ENCODE measurements at places on chromosomes 5 and 9.
A peak's percentile ranks its signal among the peaks of the same experiment; 100 is the strongest.

GRCh38 chr9:104923740-104924139 lies 4.2 kb downstream of the ABCA1 start:
- DNase-seq = no peak

DNA sequence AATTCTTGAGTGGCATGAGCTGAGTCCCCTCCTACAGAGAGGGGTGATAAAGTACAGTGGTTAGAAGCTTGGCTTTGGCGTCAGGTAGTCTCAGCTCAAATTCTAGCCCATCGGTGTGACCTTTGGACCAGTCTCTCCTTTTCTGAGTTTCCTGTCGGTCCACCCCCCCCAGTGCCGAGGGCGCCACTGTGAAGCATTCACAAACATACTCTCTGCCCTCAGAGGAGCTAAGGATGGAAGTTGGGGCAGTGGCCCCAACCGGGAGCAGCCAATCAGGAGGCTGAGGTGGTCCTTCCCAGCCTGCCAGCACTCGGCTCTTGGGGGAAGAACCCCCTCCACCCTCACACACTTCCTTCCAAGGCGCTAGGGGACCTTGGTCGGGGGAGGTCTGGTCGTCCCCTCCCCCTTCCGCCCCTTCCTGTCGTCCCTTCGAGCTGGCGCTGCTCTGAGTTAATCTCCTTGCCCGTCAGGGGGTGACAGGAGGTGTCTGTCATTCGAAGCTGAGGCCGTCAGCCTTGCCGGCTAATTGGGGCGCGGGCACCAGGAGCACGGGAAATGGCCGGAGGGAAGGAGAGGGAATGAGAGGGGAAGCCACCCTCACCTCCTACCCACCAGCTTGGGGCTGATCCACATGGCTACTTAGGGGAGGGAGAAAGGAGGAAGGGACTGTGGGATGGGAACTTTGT lies 53.0 kb downstream of the CXXC5 start:
- DNase-seq = no peak

GRCh38 chr5:108074626-108075025 lies 307.3 kb downstream of the FBXL17 start:
- DNase-seq = no peak

DNA sequence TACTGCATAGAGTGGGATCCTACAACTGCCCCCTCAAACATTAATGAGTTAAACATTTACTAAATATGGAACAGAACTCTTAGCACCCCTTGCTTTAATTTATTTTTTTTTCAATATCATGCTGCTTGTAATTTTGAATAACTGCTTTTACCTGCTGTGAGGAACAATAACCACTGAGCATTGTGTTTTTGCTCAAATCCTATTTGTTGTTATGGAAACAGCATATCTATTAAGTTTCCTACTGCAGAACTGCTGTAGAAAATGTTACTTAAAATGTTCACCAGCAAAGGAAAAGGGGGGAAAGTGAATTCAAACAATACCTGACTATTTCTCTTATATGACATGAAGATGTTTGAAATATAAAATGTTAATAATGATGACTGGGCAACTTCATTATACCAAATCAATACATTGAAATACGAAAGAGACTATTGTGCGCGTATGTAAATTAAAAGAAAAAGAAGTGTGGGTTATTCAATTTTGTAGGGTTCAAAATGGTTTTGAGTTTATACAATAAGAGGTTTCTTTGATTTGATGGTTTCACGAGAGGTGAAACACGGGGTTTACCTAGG lies 1043.8 kb upstream of the NUDT12 start:
- no peak for DNase-seq

DNA sequence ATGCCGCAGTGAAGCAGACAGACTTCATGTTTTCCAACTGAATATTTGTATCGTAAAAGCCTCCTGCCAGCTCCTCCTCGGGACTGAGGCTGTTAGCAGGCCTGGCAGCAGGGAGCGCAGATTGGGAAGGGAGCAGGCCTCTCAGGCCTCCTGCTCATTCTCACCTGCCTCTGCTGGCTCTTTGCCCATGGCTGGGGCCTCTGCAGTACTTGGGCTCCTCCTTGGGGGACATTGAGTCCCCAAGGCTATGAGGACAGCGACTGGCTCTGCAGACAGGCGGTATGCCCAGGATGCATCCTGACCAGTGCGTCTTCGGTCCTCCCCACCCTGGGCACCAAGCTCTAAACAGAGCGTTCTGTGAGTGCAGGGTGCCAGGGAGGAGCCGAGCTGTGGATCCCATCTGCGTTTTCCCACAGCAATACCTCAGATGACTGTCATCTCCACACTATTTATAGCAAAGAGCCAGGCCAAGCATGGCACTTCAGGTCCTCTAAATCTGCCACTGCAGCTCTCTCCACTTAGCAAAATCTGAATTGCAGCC lies 38.7 kb downstream of the TSTD2 start:
- peak; percentile 19 for DNase-seq

DNA sequence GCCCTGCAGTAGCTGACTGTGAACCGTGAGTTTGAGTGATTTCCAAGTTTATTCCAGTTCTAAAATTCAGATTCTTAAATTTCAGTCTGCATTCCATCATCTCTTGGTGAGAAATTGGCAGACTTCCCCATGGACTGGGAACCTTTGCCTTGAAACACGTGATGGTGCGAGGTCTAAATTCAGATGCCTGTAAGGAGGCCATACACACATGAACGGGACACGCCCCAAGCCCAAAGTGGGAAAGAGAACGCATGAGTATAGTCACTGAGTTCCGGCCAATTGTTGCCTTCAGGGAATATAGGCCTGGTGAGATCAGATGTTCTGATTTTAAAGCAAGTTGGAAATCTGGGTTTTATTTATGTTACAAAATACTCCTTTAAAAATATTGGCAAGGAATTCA lies 1084.4 kb upstream of the WWC1 start:
- no peak for DNase-seq

- DNase-seq = no peak
Observed at GRCh38 chr5:165227515-165227914, 1722.1 kb downstream of the MAT2B start.

GRCh38 chr5:59128646-59129290 lies 545.9 kb downstream of the RAB3C start:
- DNase-seq = no peak

DNA sequence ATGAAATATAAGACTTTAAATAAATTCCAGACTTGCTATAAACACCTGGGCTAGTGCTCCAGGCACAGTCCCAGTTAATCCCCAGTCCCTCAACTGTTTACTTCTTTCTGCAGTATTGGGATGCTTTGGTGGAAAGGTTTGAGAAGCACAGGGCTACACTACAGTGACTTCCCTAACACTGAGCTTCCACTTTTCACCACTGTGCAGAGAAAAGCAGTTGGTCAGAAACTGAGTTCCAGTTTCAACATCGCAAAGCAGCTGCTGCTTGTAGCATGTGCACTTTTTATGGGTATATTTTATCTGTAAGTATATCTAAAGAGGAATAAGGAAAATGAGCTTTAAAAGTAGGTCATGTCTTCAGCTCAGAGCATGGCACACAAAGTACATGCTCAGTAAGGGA lies 339.7 kb downstream of the NTRK2 start:
- DNase-seq = no peak
